ENCODE measurements at places on chromosomes 7 and 10.

DNA sequence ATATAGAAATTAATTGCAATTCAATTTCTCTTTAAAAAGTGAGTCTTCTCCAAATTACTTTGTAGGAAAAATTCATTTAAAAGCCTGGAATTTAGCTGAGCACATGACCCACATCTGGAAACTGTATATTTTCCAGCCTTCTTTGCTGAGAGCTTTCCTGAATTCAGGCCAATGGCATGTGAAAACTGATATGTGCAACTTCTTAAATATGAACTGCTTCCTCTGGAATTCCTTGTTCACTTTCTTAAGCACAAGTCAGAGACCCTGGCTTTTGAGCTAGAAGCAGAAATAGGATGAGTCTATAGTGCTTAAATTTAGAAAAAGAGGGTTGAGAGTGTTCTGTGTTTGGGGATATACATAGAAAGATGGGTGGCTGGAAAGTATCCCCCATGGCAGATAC is 365.1 kb upstream of the MTPN start:
- DNase-seq: no peak

- DNase-seq: no peak
These were observed 12.0 kb upstream of the NRCAM start for GRCh38 chr7:108468246-108468645.

GRCh38 chr10:33794460-33794859 is 460.0 kb upstream of the NRP1 start:
- no peak for DNase-seq

- no peak for DNase-seq
These were observed 89.6 kb downstream of the AUTS2 start for GRCh38 chr7:69687739-69688433.

- no peak for DNase-seq
These were observed 123.4 kb upstream of the ZNF92 start for GRCh38 chr7:65250216-65250615.

DNA sequence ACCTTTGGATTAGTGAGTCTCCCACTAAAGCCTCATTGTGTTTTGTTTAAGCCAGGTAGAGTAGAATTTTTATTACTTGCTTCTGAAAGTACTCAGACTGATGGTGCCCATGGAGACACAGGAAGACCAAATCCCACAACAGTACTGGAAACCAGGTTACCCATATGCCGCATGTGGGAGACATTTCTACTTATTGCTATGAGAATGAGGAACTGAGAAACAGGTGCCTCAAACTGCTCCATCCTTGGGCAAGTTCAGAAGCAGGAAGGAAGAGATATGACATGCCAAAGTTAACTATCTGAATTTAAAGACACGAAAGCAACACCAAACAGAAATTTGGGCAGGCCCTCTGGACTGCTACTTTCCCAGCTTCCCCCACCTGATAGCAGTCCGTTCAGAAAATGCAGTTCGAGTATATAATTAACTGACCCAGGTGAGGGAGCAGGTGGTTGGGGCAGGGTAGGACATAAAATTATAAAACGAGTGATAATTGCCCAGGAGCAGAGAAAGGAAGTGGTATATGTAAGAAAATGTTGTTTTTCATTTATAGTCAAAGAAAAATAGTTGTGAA is 382.3 kb upstream of the MTPN start:
- no peak for DNase-seq

GRCh38 chr7:27191161-27191731 is 6.2 kb upstream of the HOXA11 start:
- DNase-seq: peak; percentile 68

GRCh38 chr10:89644691-89644966 is 413 bp downstream of the PANK1 start:
- DNase-seq: no peak

DNA sequence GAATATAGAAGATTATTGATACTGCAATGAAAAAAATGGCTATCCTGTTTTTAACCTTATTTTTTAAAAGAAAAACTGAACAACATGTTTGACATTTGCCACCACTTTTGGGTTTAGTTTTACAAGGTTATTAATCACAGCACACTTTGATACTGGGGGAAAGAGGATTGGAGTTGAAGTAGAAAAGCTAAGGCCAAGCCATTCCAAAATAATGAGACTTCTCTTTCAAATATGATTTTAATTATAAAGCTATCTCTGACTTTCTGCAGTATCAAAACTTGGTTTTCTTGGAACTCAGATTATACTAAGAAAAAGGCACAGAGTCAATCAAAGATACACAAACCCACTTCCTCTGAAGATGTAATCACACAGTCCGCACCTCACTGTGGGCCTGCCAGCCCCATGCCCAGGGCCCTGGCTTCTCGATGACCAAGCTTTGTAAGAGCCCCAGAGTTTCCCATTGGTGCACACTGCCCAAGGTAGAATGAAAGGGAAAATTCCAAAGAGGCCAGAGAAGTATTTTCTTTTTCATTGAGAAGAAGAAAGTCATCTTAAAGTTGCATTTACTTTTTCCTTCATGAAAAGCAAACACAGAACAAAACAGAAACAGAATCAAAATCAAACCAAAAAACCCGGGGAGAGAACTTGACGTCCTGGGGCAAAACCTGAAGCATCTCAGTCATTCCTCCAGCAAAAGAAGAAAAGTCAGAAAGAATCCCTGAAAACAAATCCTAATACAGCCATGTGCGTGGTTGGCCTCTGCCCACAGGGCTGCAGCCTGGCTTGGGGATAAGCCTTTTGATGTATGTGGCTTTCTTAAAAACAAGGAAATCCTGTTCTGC is 187.7 kb upstream of the KLF6 start:
- no peak for DNase-seq

DNA sequence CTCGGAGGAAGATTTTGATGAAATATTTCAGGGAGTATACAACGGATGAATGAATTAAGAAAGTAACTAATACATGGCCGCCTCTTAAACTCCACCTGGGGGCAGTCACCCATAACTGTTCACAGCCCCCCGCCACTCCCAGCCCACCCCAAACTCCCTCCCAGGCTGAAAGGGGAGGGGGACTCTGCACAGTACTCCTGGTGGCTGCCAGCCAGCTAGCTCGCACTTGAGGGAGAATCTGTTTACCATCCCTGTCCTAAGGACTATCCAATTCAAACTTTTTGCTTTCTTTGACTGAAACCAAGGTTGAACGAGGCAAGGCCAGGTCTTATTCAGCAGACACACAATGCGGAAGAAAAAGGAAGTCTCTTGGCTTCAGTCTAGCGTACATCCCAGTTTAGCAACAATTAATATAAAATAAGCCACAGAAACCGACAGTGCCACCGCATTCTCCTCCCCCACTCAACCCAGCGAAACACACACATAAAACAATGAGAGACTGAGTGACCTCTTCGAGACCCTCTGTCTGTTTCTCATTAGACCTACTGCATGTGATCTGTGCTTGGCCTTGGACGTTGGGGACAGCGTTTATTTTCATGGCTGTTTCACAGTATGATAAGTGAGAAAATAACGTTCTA is 219.5 kb downstream of the GLI3 start:
- DNase-seq: no peak

DNA sequence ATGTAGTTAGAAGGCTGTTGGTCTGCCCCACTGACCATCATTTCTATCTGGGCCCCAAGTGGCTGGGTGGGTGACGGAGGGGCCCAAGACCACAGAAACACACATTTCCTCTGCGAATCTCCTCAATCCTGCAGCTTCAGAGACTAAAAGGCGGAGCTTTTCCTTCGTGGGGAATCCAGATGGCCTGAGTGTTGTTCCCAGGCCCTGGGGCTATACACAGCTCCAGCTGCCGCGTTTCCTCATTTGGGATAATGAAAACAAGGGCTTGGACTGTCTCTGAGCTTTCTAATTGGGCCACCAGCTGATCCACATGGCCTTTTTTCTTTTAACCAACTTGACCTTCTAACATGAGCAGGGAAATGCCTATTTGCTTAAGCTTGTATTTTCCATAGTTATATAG is 339.9 kb downstream of the CXCL12 start:
- peak; percentile 86 for DNase-seq

GRCh38 chr10:20429742-20430141 is 467.4 kb downstream of the NEBL start:
- DNase-seq: no peak

- no peak for DNase-seq
These were observed 790.5 kb downstream of the MAGI2 start for GRCh38 chr7:78662939-78663338.

GRCh38 chr7:873367-874002 is 2.9 kb upstream of the GET4 start:
- DNase-seq: peak; percentile 84

DNA sequence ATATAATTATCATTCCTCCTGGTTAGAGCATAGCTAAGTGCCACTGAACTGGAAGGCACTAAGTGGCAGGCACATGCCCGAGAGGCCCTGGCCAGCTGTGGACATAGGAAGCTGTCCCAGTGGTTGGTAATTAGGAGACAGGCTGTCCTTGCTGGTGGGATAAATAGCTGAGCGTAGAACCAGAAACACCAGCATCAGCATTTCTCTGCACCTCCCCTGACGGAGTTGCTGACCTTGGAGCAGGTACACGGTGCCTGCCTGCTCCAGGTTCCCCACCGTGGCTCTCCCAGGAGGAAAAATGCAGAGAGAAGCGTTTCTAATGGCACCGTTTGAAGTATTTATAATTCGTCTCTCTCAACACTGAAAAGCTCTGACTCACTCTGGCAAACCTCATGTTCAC is 5.6 kb upstream of the ABLIM1 start:
- no peak for DNase-seq

DNA sequence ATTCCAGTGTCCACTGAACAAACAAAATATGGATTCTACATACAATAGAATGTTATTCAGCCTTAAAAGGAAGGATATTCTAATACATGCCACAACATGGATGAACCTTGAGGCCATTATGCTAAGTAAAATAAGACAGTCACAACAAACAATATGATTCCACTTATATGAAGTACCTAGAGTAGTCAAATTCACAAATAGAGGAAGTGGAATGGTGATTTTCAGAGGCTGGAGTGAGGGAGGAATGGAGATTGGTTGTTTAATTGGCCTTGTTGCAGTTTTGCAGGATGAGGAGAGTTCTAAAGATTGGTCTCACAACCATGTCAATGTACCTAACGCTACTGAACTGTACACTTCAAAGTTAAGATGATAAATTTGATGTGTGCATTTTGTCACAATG is 119.6 kb downstream of the CHN2 start:
- DNase-seq: no peak

- no peak for DNase-seq
These were observed 137.4 kb upstream of the SEMA3D start for GRCh38 chr7:85324145-85324799.

DNA sequence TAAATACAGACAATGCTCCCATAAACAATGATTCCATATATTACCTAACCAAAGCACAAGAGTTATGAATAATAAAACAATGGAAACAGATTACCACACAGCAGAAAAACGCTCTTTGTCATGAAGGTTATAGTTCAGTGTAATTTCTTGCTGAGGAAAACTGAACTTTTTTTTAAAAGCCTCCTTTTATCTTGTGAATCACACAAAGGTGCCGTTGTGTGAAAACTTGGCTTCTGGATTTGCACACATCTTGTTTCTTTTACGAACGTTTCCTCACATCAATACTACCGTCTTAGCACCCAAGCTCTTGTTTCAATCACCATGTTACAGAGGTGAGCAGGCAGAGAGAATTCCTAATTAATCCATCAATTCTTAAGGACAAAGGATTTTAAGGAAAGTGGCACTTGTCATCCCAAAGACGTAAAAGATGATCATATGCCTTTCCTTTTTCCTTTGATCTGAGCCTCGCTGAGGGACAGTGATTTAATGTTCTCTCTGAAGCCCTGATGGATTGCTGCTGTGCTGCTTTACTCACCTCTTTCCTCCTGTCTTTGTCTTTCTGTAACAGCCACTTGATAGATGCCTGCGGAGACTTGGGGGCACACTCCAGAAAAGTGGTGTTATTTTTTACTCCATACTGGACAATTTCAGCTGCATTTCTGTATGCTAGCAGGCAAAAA is 110.1 kb downstream of the CD36 start:
- no peak for DNase-seq

GRCh38 chr10:71383972-71384687 is 12.6 kb upstream of the CDH23 start:
- peak; percentile 46 for DNase-seq

GRCh38 chr7:142130267-142130666 is 18.7 kb downstream of the MGAM2 start:
- no peak for DNase-seq
